ENCODE measurements at places on chromosomes 3 and 15.
A peak's percentile ranks its signal among the peaks of the same experiment; 100 is the strongest.

DNA sequence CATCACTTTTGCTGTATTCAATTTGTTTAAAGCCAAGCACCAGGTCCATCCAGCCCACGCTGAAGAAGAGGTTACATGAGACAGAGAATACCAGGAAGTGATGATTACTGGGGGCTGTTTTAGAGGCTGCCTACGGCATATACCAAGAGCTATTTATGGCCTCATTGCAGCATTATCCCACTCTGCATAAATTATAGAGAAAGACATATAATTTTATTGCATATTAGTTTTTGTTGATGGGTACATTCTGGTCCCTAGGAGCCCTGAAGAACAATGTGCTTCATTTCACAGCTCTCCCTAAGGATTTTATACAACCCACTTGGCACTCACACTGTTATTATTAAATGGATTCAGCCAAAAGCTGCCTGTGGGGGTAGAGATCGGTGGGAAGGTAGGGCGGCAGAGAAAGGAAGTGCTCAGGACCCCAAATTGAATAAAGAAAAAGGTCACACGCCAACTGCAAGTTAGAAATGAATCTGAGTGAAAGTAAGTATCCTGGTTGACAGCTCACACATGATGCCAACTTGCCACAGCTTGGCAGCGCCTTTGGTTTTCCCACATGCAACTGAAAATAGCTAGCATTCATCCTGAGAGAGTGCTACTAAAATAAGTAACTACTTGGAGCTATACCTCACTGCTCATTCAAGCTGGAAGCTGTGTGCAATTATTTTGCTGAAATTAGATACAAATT is 73.7 kb downstream of the CCNL1 start:
- DNase-seq: no peak

GRCh38 chr3:104856741-104857140 is 510.0 kb upstream of the ALCAM start:
- no peak for DNase-seq

GRCh38 chr3:182803596-182803995 is 10.3 kb downstream of the ATP11B start:
- DNase-seq: no peak

- no peak for DNase-seq
Measured at GRCh38 chr3:174532776-174533175, 326.4 kb upstream of the NAALADL2 start.

DNA sequence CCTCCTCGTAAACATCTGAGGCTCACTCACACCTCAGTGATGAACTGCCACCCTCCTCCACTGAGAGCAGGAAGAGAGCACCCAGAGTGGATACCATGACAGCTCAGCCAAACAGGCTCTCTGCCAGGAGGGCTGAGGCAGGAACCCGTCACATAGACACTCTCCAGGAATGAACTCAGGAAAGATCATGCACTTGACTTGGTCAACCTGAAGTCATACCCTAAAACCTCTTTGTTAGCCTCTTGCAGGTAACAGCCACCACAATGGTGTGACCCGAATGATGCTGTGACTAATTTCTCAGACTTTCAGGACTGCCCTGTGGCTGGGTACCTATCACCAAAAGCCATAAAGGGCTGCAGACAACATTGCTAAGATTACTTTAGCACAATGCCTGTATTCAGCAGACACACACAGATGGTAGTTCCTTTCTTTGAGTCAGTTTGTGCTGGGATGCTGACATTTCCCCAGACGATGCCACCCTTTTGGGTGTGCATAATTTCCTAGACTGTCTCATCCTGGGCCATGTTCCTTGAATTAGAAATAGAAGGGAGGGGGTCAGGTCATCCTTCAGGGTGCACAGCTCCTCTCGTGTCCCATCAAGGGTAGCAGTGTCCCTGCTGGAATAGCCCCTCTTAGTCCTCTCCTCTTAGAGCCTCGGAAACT is 30.3 kb downstream of the CX3CR1 start:
- DNase-seq: peak; percentile 7

- DNase-seq: peak; percentile 94
Measured at GRCh38 chr3:45656575-45657363, 32.4 kb upstream of the SACM1L start.

- DNase-seq: peak; percentile 93
Measured at GRCh38 chr3:105513042-105513441, 146.3 kb downstream of the ALCAM start.

- DNase-seq: no peak
Measured at GRCh38 chr15:24676431-24676830, 856 bp downstream of the NPAP1 start.

DNA sequence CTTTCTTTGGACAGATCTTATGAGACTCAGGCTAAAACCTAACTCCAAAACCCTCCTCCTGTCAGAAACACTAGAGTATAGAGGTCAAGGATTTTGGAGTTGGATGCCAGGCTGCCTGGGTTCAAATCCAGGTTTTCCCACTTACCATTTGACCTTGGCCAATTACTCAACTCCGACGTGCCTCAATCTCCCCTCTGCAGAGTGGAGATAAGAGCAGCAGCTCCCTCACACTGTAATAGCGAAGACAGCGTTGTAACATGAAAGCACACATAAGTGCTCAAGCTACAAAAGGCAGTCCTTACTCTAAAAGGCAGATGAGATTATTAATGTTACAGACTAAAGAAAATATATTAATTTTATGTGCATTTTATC is 90.1 kb downstream of the IGF2BP2 start:
- DNase-seq: no peak

DNA sequence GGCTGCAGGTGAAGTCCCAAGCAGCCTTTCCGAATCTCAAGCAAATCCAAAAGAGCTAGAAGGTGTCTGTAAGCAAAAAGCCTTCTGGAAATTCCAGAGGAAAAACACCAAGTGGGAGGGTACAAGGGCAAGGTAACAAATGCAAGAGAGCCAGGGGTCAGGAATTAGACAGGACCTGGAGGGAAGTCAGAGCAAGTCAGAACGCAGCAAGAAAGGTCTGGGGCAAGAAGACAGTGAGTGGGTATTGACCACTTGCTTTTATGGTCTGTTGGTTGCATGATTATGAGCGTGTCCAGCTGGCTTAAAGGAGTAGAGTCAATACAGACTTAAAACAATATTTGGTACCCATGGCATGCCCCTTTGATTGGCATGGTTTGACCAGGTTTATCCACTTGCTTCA is 66.7 kb upstream of the OXTR start:
- no peak for DNase-seq

DNA sequence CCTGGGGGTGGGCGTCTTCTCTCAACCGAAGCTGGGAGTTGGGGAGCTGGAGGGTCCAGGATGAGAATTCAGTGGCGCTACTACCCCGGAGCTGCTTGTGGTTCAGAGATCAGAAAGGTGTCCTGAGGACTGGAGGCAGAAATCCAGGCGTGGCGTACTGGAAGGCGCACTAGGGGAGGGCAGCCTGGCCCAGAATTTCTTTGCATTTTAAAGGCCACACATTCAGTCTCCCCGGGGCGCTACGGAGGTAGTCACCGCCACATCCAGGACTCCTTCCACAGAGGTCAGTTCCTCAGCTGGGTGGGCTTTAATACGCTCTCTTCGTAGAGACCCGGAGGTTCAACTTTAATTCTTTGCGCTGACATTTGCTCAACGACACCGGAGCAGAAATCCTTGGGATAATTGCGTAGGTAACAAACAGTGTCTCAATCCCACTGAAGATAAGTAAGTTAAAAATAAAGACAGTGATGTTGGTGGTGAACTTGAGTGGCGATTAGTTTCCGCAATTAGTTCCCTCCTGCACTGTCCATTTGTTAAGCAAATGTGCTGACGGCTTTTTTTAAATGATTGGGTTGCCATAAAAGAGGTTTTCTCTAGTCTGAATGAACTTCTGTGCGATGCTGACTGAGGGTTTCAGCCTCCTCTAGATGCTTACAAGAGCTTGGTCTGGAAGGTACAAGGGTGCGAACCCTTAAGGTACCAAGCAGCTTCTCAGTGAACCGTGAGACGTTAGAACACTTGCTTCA is 535 bp downstream of the MCTP2 start:
- no peak for DNase-seq

DNA sequence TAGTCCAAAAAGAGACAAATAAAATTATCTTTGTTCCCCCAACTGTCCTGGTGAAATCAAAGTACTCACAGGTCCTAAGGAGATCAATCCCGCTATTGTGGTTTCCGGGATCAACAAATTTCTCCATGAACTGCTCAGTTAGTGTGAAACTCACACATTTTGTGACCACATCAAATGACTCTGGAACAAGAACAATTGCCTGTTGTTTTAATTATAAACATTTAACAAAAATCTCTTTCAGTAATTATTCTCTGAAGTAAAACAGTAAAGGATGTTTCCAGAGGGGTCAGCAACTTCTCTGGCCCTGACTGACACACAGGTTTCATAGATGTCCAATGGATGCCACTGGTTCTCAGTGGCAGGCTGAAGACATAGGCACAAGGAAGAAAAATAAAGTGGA is 3.9 kb downstream of the CLDND1 start:
- no peak for DNase-seq

- no peak for DNase-seq
Measured at GRCh38 chr15:90058308-90058707, 44.0 kb downstream of the IDH2 start.

DNA sequence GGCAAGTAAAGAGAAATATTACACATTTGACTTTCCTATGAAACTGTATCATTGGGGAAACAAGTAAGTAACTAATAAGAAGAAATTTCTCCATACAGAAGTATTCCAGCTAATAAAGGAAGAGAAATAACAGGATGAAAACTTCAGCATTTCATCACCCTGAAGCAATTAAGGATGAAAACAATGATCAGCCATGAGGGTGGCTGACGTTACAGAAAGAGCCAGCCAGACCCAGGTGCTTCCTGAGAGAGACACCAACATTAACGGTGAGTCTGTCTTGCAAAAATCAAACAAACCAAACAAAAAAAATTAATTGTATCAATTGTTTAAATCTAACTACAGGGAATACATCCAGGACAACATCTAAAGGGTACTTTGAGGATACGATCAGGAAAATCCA is 190.0 kb downstream of the ARRDC4 start:
- DNase-seq: no peak

- peak; percentile 3 for DNase-seq
Measured at GRCh38 chr15:26838742-26839460, 28.0 kb upstream of the GABRA5 start.

DNA sequence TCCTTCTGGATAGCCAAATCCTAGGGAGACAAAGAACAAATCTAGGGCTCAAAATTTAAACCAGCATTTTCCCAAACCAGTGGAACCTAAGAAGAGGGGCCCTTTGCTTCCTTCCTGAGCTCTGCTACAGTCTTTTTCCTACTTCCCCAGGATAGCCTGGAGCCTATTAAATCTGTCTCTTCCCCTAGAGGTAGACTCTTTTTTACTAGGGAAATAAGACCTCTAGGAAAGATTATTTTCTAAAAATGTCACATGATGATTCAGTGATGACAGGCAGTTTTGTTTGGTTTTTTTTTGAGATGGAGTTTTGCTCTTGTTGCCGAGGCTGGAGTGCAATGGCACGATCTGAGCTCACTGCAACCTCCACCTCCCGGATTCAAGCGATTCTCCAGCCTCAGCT is 18.5 kb downstream of the RMDN3 start:
- no peak for DNase-seq

DNA sequence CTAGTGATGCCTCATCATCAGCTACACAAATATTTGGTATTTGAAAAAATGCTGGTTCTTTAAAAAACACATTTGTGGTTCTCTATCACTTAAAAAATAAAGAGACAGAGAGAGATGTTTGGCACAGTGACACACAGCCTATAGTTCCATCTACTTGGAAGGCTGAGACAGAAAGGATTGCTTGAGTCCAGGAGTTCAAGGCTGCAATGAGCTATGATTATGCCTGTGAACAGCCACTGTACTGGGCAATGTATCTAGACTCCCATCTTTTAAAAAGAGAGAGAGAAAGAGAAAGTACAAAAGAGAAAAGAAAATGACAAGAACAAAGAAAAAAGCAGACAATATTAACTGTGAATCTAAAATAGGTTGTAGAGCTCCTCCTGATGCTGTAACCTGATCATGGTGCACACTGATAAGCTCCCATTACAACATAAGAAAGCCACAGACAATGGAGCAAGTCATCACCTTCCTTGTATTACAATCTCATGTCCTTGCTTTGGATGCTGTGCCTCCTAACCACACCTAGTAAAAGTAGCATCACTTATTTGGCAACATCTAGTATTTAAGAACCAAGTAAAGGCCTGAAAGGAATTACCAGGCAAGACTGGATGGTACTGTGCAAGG is 31.7 kb upstream of the MAP4 start:
- no peak for DNase-seq

DNA sequence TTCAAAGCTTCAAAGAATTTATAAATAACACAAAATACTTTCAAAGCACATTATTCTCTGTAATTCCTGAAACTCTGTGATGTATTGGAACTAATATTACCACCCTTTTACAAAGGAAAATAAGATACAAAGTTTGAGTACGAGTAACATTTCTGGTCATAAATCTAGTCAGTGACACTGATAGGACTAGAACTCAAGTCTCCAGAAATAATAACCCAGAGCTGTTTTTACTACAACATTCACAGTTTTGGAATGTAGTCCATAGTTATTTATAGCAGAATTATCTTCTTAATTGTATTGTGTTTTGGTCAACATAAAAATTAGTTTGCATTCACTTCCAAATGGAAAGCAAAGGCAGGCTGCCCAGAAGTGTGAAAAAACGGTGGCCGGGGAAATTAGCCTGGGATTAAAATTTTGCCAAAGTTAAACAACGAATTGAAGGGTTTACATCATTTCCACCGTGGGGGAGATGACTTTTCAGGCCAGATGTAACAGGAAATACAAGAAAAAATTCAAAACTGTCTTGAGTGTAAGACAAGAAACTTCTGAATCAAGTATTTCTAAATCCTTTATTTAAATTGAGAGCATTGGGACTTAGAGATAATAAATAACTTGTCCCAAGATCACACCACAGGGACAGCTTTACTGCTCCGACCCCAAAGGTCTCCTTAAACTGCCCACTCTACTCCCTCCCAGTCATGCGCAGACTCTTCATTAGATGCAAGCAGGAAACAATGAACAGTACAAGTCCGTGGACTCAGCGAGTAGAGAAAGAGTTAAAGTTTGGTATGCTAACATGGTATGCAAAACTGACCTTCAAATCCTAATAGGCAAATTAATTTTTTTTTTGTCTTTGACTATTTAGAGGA is 74.3 kb upstream of the VGLL4 start:
- DNase-seq: peak; percentile 59

DNA sequence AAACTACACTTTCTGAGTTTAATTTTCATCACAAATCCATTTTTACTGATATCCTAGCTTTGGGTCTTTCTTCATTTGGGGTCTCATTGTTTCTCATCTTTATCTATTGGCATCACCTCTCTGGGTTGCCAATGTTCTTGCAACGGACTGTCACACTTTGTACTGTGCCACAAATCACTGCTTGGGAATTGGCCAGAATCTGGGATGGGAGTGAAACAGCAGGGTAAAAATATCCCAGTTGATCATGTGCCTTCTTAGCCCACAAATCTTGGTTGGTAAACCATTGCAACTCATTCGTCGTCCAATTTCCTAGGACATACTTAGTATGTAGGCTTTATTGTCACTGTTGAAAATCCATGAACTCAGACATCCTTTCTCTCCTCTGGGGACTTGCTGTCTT is 698.5 kb downstream of the OTOL1 start:
- DNase-seq: no peak

GRCh38 chr3:78670746-78671145 is 1097.1 kb downstream of the ROBO1 start:
- DNase-seq: no peak

GRCh38 chr15:35505809-35506208 is 40.2 kb downstream of the DPH6 start:
- no peak for DNase-seq

GRCh38 chr15:72285927-72286516 is 13.7 kb upstream of the PARP6 start:
- peak; percentile 19 for DNase-seq

GRCh38 chr3:78969483-78969882 is 798.3 kb downstream of the ROBO1 start:
- DNase-seq: peak; percentile 66
